ENCODE measurements at places on chromosomes 6 and 20. TPM values are rescaled to one million over a fixed set of nuclear protein-coding genes. Genes with fewer than 3 reads are reported as not detected.

DNA sequence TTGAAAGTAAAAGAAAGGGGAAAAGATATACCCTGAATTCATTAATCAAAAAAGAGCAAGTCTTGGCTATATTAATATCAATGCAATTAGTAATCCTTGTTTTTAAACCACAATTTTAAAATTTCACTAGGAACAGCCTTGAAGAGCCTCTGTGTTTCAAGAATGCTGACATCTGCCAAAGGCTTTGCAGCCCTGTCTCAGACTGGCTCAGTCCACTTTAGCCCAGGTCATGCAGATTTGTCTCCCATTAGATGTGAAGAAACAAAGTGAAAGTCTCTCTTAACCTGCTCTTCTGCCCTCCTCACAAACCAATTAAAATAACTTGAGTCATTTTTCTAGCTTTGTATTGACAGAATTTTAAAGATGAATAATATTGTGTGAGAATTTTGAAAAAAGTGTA lies 102.7 kb upstream of the CARMIL1 start:
- H3K36me3 ChIP-seq, result no peaks in the 10 kb centered on the region
- no peak for DNase-seq
- no peak overlapping the region for H3K4me3 ChIP-seq

Gene HCK
- total RNA-seq, result 13.7 TPM

DNA sequence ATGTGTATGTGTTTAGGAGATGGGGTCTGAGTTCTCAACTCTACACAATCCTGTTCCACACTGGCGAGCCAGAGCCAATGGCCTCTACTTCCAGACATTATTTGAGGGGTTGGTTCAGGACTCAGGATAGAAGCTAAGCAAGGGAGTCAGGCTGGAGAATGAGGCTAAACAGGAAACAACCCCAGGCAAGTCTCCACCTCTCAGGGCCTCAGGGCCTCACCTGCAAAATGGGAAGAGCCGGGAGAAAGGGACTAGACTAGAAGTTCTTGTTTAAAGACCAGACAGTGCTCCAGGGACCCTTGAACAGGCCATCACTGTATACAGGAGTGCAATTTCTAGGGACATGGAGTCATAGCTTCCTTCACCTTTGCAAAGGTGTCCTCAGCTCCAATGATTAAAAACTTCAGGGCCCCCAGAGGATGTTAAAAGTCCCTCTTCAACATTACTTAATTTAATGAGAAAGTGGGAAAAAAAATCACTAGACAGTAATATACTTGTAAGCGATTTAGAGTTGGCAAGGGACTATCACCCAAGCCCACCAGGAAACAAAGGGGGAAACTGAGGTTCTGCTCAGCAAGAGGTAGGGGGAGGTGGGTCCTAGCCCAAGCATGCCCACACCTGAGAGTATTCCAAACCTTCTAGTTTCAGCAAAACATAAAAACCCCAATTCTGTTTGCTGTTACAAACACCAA lies 41.7 kb downstream of the ZMYND8 start:
- DNase-seq, result no peak
- peak overlapping the region; percentile 97 for H3K27ac ChIP-seq
- no peaks in the 10 kb centered on the region for H3K27me3 ChIP-seq
- peaks cover 90% of the 10 kb centered on the region for H3K4me1 ChIP-seq
- H3K36me3 ChIP-seq, result peaks cover under 1% of the 10 kb centered on the region

- H3K27ac ChIP-seq, result no peak overlapping the region
- H3K4me1 ChIP-seq, result no peaks in the 10 kb centered on the region
- H3K36me3 ChIP-seq, result no peaks in the 10 kb centered on the region
- no peaks in the 10 kb centered on the region for H3K27me3 ChIP-seq
- H3K4me3 ChIP-seq, result no peak overlapping the region
Observed at GRCh38 chr6:14758421-14759081, 487.3 kb upstream of the JARID2 start.

- H3K36me3 ChIP-seq, result no peaks in the 10 kb centered on the region
- H3K4me1 ChIP-seq, result no peaks in the 10 kb centered on the region
- DNase-seq, result no peak
- no peak overlapping the region for H3K27ac ChIP-seq
- H3K27me3 ChIP-seq, result no peaks in the 10 kb centered on the region
- no peak overlapping the region for H3K4me3 ChIP-seq
Observed at GRCh38 chr6:147534116-147534860, 25.8 kb downstream of the SAMD5 start.

DNA sequence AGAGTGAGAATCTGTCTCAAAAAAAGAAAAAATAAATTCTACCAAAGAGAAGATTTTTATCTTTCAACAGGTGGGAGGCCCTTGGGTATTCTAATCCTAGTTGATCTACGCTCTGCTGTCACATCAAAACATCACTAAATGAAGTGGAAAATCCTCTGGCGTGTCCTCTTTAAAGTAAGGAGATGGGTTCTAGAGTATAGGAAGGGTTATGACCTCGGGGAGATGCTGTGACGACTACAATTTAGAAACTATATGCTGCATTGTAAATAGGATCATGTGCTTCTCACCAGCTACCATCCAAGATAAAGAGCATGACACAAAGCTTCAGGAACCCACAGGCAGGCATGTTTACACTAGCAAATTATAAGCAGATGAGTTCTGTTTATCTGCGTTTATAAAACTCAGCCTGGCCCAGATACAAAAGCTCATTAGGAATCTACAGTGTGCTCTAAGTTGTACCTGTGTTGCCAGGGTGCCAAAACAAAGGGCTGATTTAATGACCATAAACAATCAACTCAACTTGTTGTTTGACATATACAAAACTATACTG lies 197.1 kb upstream of the PLN start:
- no peaks in the 10 kb centered on the region for H3K36me3 ChIP-seq
- H3K4me1 ChIP-seq, result peaks cover 3% of the 10 kb centered on the region
- H3K4me3 ChIP-seq, result no peak overlapping the region
- H3K27me3 ChIP-seq, result no peaks in the 10 kb centered on the region
- no peak for DNase-seq

DNA sequence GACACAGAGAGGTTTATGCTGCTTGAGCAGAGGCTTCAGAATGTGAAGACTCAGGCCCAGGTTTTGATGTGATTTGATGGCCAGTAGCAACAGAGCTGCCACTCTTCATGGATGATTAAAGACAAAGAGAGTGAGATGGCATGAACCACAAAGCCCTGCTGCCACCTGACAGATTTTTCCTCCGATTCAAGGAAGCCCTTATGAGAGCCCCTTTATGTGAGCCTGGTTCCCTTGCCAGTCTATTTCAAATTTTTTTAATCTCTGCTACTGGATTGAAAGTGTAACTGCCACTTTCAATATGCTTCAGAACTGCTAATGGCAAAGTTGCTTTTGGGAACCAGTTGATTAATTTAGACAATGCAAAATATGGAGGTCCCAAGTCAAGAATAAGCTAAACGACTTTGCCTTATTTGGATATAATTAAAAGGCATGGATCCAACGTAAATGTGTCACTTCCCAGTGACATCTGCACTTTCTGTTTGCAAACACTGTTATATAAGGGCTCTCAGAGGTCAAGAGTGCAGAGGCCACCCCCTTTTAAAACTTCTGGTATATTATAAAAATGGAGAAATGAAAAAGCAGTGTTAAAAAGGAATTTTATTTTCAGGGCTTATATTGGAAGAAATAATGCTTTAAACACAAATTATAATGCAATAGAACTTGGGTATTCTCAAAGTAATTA lies 238.9 kb upstream of the FLRT3 start:
- no peaks in the 10 kb centered on the region for H3K36me3 ChIP-seq
- no peak overlapping the region for H3K27ac ChIP-seq
- no peak for DNase-seq
- H3K4me1 ChIP-seq, result no peaks in the 10 kb centered on the region
- no peaks in the 10 kb centered on the region for H3K27me3 ChIP-seq

Gene OLIG3
- 0.32 TPM for total RNA-seq

DNA sequence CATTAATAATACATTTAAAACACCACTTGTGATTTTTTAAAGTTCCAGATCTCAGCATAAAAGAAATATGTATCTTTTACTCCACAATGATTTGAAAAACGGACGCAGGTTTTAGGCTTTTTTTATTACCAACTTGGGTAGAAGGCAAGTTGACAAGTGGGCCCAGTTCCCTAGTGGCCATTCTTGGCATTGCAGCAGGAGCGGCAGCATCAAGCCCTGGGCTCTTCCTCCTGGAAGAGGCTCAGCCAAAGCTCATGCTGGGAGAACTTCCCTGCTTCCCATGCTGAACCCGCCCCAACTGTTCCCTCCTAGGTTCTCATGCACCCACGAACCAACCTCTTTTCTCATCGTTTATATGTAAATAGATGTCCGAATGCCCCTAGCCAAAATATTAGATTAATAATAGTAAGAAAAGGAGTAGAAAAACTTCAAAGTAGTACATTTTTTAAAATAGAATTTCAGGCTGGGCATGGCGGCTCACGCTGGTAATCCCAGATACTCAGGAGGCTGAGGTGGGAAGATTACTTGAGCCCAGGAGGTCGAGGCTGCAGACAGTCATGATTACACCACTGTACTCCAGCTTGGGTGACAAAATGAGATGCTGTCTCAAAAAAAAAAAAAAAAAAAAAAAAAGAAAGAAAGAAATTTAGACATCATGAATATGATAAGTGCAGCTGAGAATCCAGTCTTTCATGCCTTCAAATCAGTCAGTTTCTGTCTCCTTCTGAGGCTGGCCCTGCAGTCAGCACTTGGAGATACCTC lies 18.2 kb upstream of the MYB start:
- no peaks in the 10 kb centered on the region for H3K4me1 ChIP-seq

- no peak for DNase-seq
- no peak overlapping the region for H3K27ac ChIP-seq
- no peak overlapping the region for H3K4me3 ChIP-seq
Observed at GRCh38 chr6:25713824-25714223, 40.7 kb upstream of the SLC17A4 start.

GRCh38 chr6:170270984-170271593 lies 19.8 kb downstream of the DLL1 start:
- H3K27ac ChIP-seq, result no peak overlapping the region
- H3K4me1 ChIP-seq, result peaks cover 12% of the 10 kb centered on the region
- no peaks in the 10 kb centered on the region for H3K36me3 ChIP-seq
- no peak overlapping the region for H3K4me3 ChIP-seq
- no peak for DNase-seq

DNA sequence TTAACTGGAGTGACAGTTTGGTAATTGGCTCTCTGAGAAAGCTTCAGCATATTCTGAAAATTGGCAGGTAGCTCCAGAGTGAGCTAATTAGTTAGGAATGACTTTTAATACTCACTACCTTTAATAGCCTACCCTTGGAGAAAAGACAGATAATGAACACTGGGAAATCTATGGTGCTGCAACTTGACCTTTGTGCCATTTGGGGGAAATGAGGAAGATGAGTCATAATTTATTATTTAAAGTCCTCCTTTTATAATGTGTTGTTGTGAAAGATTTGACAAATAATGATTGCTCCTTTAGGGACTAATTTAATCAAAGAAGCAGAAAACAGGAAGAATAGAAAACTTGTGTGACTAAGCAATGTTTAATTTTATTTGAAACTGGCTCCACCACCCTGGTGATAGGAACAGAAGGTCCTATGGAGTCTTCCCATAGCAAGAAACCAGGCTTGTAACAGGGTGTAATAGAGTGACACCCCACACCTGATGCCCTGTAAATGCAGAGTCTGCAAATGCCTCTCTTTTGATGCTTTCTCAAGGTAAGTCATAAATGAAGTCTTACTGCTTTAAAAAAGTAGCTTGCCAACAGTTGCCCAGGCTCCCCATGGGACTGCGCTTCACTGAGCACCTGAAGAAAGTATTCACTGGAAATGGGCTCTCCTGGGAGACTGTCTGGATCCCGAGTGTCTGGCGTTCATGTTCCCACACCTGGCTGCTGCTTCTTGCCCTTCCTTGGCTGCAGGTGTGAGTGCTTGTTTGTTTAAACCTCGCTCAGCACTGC lies 134.4 kb downstream of the LRRC1 start:
- DNase-seq, result no peak
- no peaks in the 10 kb centered on the region for H3K36me3 ChIP-seq
- H3K27me3 ChIP-seq, result no peaks in the 10 kb centered on the region
- H3K27ac ChIP-seq, result no peak overlapping the region
- H3K4me1 ChIP-seq, result peaks cover 22% of the 10 kb centered on the region

- DNase-seq, result no peak
- no peaks in the 10 kb centered on the region for H3K27me3 ChIP-seq
- no peaks in the 10 kb centered on the region for H3K4me1 ChIP-seq
- H3K36me3 ChIP-seq, result peaks cover 14% of the 10 kb centered on the region
- no peak overlapping the region for H3K27ac ChIP-seq
- H3K4me3 ChIP-seq, result no peak overlapping the region
Observed at GRCh38 chr20:21360705-21361104, 36.6 kb downstream of the NKX2-4 start.

Gene APCDD1L
- 1.7 TPM for total RNA-seq

DNA sequence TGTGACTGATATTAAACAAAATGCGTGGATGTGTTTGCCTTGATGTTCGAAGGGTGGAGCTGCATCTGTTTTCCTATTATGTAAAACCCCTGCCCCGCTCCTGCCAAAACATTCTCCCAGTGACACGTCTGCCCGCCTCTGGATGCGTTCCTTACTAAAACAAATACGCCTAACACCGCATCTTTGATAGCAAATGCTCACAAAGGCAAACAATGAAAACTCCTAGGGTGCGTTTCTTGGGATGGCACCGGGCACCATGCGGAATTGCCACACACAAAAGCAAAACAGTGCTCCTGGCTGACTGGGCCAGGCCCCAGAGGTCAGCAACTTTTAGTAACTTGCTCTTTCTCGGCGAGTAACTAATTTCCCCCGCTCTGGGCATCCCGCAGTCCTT lies 9.0 kb upstream of the FOXC1 start:
- DNase-seq, result no peak
- no peak overlapping the region for H3K27ac ChIP-seq
- H3K4me3 ChIP-seq, result no peak overlapping the region
- peaks cover 28% of the 10 kb centered on the region for H3K4me1 ChIP-seq

- no peak overlapping the region for H3K4me3 ChIP-seq
- no peaks in the 10 kb centered on the region for H3K27me3 ChIP-seq
- H3K4me1 ChIP-seq, result no peaks in the 10 kb centered on the region
- H3K36me3 ChIP-seq, result no peaks in the 10 kb centered on the region
Observed at GRCh38 chr6:49958180-49958579, 5.8 kb downstream of the DEFB114 start.

Gene RHAG
- total RNA-seq, result 0.42 TPM

Gene NTSR1
- 1.6 TPM for total RNA-seq

- H3K27me3 ChIP-seq, result no peaks in the 10 kb centered on the region
- no peak for DNase-seq
Observed at GRCh38 chr6:145626857-145627256, 108.5 kb downstream of the EPM2A start.
